ENCODE measurements at places on chromosomes 6 and 20.
A peak's percentile ranks its signal among the peaks of the same experiment; 100 is the strongest.

DNA sequence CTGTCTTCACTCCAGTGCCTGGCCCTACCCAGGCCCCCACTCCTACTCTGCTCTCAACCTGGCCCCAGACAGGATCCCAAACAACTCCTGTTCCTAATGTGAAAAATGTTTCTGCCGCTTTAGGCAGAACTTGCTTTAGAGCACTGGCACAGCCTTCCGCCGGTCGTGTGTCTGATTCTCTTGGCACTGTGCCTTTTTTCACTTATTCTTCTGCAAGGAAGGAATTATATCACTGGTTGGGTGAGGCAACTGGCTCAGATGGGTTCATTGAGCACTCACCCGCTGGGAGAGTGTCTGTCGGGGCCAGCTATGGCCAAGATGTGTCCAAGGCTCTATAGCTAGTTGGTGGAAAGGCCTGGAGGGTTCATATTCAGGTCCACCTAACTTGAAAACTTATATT lies 33.6 kb upstream of the HLA-A start:
- DNase-seq, result no peak

DNA sequence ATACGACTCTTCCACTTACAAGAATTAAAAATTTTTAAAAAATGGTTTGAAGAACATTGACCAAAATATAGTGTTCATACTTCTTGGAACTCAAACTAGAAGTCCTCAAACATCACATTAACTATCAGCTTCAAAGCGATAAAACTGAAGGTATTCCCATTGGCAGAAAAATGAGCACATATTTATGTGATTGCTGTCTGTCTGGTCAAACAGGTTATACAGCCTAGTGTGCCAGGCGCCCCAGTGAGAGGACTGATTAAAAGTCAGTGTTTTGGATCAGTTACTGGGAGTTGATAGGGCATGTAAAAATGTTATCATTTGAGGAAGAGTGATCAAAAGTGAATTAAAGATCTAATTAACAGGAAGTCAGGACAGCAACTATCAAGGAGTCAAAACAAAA lies 738.8 kb downstream of the HDGFL1 start:
- DNase-seq, result no peak

DNA sequence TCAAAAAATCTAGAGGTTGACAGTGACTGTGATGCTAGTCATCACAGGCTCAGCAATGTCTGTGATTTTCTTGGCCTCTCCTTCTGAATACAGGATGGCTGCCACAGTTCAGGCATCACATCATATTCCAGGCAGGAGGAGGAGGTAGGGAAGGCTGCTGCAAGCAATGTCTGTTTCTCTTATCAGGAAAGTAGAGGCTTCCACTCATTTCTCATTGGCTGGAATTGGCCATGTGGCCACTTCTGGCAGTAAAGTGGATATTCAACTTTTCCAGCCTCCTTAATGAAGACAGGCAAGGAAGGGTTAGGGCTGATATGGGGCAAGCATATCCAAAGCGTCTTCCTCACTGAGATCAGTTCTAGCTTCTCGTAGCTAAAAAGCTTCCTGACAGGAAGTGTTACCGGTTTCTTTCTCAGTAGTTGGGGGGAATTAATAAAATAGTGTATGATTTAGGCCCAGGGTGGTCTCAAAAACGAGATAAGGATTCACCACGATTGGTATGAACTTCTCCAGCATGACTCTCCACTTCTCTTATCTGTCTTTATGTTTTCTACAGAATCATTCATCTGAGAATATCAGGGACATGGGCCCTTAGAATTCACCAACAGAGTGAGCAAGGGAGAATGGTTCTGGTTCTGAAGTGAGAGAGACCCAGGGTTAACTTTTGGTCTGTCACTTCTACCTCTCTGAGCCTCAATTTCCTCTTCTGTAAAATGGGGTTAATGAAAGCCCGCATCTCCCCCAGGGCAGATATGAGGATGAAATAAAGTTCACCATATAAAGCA lies 32.7 kb upstream of the PSMF1 start:
- DNase-seq, result no peak

- no peak for DNase-seq
Measured at GRCh38 chr20:44133424-44133823, 53.6 kb downstream of the JPH2 start.

DNA sequence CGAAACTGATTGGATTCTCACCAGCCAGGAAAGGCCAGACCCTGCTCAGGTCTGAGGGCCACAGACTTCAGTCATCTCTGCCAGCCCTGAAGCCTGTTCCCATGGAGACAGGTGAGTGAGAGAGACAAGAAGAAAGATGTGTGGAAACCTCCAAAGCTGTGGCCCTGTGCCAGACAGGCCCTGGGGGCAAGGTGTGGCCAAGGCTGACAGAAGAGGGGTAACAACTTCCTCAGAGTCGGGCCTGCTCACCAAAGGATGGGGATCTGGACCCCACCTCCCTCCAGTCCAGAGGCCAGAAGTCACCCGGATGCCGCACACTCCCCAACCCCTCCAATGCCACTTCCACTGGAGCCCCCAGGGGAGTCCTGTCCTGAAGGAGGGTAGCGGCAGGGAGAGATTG lies 73.6 kb downstream of the MDGA1 start:
- no peak for DNase-seq

GRCh38 chr6:142306736-142307135 lies 4.9 kb downstream of the ADGRG6 start:
- DNase-seq, result no peak

- DNase-seq, result no peak
Measured at GRCh38 chr20:56925831-56926170, 296.7 kb downstream of the TFAP2C start.

GRCh38 chr6:71091167-71091566 lies 134.3 kb upstream of the B3GAT2 start:
- DNase-seq, result no peak

DNA sequence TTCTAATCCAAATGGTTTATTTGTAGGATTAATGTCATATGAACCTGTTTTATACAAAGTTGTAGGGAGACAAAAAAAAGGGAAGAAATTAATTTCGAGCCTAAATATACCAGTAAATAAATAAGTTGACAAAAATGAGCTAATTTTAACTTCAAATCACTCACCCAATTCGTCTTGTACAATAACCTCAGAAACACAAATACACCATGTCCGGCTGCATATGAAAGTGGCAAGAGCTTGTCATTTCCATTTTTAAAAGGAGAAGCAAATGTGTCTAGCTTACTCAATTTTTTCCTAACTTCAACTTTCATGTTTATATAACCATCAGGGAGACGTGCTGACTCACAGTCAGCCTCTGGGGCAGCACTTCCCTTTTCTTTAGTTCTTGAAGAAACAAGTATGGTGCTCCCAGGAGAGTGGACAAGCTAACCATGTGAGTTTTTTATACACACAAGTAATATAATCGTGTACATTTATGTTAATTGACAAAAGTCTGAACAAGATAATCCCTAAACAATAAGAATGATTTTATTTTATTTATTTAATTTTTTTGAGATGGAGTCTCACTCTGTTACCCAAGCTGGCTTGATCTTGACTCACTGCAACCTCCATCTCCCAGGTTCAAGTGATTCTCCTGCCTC lies 55.5 kb upstream of the SGK1 start:
- no peak for DNase-seq

DNA sequence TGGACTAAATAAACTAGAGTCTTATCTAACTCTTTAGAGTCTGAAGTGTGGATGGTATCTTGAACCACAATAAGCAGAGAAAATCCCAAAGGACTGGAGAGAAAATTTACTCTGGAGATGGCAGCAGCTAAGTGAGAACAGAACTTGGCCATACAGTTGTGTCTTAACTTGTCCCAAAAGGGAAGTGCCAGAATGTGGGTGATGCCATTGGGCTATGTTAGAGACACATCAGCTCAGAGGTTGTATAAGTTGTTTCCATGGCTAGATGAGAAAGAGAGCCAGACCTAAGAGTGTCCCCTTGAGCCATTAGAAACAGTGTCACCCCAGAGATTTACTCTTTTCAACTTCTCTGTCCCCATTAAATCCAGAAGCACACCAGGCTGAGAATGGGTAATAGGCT lies 36.2 kb downstream of the FOXO3 start:
- no peak for DNase-seq

GRCh38 chr20:45945678-45946148 lies 11.2 kb downstream of the PCIF1 start:
- DNase-seq, result no peak

DNA sequence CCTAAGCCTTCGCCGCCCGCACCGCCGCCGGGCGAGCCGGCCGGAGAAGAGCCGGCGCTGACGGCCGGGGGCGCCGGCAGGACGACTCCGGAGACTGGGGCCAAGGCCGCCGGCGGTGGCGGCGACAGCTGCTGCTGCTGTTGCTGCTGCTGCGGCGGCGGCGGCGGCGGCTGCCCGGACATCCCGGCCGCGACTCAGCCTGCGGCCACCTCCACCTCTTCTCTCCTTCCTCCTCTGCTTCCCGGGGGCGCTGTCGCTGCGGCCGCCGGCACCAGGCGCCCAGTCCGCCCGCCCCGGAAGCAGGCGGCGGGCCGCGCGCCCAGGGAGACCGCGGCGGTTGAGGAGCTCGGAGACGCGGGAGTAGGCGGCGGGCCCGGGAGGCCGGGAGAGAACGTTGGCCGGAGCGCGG lies 307 bp downstream of the RANBP9 start:
- peak; percentile 71 for DNase-seq

DNA sequence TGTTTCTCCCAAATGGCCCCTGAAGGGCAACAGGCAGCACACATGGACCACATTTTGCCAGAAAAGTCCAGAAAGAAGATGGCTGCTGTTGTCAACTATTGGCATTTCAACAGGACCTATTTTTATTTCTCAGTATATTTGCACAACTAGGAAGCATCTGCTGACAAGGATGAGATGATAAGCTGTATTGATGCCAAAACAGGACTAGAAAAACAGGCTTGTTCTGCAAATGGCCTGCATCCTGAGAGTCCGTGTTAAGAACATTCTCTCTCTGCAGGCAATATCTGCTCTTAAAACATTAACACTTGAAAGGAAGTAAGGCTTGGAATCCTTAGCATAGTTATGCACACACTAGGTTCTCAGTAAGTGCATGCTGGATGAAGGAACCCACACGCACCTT lies 283.7 kb downstream of the ESR1 start:
- no peak for DNase-seq

DNA sequence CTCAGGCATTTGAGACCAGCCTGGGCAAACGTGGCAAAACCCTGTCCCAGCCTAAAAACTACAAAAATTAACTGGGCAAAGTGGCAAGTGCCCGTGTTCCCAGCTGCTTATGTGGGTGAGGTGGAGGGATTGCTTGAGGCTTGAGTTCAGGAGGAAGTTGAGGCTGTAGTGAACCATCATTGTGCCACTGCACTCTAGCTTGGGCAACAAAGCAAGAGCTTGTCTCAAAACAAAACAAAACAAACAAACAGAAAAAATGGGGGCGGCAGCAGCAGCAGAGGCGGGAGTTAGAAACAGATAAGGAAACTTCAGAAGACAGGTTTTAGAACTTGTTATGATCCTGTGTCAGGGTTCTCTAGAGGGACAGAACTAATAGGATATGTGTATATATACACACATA lies 49.0 kb downstream of the SCAF8 start:
- DNase-seq, result no peak

- no peak for DNase-seq
Measured at GRCh38 chr20:44131704-44132103, 55.3 kb downstream of the JPH2 start.

GRCh38 chr6:7784706-7785105 lies 58.8 kb downstream of the BMP6 start:
- DNase-seq, result no peak

- no peak for DNase-seq
Measured at GRCh38 chr6:117143647-117144046, 121.7 kb upstream of the VGLL2 start.

DNA sequence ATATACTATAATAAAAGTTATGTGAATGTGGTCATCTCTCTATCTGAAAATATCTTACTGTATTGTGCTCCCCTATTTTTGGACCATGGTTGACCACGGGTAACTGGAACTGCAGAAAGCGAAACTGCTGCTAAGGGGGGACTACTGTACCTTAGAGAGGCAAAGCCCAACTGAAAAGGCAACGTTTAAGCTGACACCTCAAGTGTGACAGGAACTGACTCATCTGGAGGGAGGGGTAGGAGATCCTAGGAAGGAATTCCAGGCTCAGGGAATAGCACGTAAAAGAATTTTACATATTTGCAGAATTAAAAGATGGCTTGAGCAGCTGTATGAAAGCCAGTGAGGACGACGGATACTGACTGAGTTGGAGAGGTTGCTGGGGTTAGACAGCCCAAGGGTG lies 34.8 kb downstream of the ELOVL2 start:
- DNase-seq, result no peak

GRCh38 chr20:43198607-43199006 lies 8.9 kb upstream of the PTPRT start:
- DNase-seq, result no peak

DNA sequence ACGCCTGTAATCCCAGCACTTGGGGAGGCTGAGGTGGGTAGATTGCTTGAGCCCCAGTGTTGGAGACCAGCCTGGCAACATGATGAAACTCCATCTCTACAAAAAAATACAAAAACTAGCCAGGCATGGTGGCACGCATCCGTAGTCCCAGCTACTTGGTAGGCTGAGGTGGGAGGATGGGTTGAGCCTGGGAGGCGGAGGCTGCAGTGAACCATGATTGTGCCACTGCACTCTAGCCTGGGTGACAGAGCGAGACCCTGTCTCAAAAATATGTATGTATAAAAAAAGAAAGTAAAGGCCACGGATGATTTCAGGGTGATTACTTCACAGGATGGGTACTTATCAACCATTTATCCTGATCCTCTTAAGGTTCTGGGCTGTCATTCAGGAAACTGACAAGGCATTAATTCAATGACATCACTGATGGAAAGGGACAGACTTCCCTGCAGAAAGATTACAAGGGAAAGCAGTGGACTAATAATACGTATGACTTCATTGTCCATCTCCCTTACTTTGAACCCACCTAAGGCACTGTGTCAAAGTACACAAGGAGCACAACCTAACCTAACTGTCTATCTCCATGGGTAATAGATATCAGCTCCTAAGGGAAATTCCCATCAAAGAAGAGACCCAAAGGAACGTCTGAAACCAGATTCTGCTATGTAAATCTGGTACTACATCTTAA lies 61.2 kb downstream of the ZMYND8 start:
- DNase-seq, result no peak

- DNase-seq, result no peak
Measured at GRCh38 chr20:61557621-61558020, 305.6 kb downstream of the CDH4 start.

- no peak for DNase-seq
Measured at GRCh38 chr6:151026041-151026663, 160.7 kb downstream of the MTHFD1L start.

DNA sequence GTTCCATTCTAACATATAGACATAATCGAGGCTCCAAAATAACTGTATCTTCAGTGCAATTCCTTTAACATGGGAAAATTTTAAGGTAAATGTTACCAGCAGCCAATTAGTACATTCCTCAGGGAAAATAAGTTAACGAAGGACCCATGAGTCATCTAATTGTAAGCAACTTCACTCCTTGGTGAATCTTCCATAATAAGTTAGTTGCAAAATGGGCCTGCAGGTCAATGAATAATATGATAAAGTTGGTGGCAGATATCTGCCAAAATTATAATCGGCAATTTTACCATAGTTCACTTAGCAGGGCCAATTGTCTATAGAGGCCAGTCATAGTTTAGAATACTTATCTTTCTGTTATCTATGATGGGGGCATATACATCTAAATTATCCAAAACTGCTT lies 42.3 kb downstream of the QRSL1 start:
- DNase-seq, result no peak

Measured in T-helper 17 cell (primary cell).